ENCODE measurements at places on chromosomes 7 and 10. TPM values are rescaled to one million over a fixed set of nuclear protein-coding genes. Genes with fewer than 3 reads are reported as not detected.

The ACSM6 gene
- total RNA-seq, result not detected

The LRRC27 gene
- 11.7 TPM for total RNA-seq

The EBLN1 gene
- total RNA-seq, result not detected

The GLI3 gene
- 6.4 TPM for total RNA-seq

The FIGNL1 gene
- total RNA-seq, result 5.9 TPM

The STOX1 gene
- under 0.01 TPM for total RNA-seq

The MSMB gene
- not detected for total RNA-seq

The KCNIP2 gene
- 0.77 TPM for total RNA-seq

The MCU gene
- total RNA-seq, result 20.0 TPM

The SAP25 gene
- total RNA-seq, result not detected

The SP8 gene
- not detected for total RNA-seq

The TMEM196 gene
- not detected for total RNA-seq

The TMEM176B gene
- 95.3 TPM for total RNA-seq

The PBLD gene
- total RNA-seq, result 2.8 TPM

The RNF32 gene
- 2.8 TPM for total RNA-seq

The C10orf71 gene
- total RNA-seq, result not detected

The MMD2 gene
- total RNA-seq, result not detected

The SORCS3 gene
- total RNA-seq, result not detected

The ASL gene
- total RNA-seq, result 18.7 TPM

The GPR22 gene
- not detected for total RNA-seq

All from fibroblast of lung (primary cell).